Left colon (tissue), 2 donors: ENCODE measurements at places on chromosomes 11 and 22.

DNA sequence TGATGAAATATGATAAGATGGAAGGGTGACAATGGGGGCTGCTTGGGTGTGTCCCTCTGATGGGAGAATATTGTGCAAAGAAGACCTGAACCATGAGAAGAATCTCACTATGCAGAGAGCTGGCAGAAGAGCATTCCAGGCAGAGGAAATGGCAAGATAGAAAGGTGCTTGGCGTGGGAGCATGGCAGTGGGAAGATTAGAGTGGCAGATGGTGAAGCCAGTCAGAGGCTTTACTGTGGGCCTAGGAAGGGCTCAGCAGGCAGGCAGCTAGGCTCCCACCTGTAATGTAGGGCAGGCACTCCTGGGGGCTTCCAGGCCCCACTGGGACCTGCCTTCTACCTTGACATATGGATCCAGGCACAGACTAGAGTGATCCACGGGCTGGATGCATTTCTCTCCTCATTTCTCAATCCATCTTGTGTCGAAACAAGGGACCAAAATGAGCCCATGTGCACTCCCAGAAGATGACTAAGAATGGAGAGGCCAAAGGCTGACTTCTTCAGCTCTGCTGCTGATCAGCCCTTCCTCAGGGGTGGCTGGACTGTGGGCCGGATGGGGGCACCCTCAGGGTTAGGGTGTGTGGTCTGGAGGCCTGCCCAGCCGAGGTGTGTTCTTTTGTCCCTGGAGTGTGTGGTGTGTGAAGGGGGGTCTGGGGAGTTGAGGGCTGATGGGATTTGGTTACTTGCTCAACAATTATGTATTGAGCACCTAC lies 88.3 kb downstream of the TSPAN18 start:
- DNase-seq: no peak

- DNase-seq: no peak
Measured at GRCh38 chr11:112822478-112823274, 138.5 kb upstream of the NCAM1 start.

DNA sequence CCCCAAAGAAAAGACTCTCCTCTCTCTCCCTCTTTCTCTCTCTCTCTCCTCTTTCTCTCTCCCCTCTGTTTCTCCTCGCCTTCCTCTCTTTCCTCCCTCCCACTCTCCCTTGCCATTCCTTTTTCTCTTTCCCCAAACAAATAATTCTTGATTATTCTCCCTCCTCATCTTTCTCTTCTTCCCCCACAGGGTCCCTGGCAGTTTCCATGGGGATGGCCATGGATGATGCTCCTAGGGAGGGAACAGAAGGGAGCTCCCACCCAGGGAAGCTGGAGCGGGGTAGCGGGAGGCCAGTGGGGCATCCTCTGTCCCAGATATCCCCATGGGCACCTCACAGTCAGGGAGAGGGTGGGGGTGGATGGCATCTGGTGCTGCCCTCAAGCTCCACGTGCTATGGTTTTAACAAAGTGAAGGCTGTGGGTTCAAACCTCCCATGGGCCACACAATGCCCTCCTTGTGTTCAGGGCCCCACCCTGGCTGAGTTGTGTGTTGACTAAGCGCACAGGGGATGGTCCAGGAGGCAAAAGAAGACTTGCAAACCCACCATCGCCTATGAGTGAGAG lies 266.4 kb downstream of the BUD13 start:
- DNase-seq: no peak

DNA sequence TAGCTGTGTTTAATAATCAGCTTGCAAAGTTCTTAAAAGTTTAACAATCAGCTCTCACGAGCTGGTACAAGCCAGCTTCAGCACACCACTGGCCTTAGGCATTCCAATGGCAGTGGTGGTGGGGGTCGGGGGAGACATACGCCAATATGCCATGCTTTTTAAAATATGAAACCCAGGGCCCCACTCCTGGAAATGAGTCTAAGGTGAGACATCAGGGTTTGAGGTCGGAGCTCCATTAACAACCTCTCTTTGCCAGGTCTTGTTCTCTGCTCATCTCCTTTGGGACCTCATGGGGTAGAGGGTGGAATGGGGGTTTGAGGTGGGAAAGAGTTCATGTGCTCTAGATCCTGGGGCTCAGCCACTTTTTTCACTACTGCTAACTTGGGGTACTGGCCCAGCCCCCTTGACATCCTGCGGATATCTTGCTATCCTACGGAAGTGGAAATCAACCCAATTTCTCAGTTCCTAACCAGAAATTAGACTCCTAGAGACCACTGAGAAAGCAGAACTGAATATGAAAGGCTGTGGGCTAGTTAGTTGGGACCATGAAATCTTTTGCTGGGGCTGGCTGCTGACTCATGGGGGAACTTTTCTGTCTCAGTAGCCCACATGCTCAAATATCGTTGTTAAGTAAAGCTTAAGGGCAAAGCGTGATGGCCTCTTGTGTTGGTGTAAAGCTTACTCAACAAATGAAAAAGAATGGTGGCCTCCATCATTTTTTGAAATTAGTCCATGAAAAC lies 90.1 kb downstream of the PDHX start:
- DNase-seq: no peak

DNA sequence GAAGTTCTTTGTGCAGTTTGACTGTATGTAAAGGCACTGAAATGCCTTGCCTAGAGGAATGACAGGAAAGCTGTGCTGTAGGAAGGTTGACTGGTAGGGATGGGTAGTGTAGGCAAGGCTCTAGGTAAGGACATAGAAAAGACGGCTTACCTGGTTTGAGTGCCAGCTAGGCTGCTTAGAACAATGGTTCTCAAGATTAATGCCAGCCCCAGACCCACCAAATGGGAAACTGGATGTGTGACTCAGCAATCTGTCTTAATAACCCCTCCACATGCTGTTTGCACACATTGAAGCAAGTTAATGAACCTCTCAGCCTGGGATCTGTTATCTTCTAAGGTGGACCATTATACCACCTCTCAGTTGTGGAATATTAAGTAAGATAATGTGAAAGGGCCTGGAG lies 3.7 kb downstream of the RPS3 start:
- DNase-seq: no peak

DNA sequence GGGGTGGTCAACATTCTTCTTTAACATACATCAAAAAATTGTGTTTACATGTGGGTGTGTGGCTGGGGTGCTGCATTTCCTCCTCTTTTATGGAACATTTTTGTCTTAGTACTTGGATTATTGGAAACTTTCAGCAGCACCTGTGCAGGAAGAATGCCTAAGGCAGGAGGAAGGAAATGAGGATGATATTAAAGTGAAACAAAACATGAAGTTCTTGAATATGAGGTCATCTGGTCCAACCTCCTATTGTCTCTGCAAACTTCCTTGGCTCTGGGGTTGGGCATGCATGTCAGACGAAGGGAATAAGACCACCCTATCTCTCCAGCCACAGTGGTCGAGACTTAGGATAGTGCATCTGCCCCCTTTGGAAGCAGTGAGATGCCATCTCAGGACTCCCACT lies 20.6 kb upstream of the OR9Q1 start:
- no peak for DNase-seq

- no peak for DNase-seq
Measured at GRCh38 chr22:23233752-23234408, 53.6 kb downstream of the BCR start.

GRCh38 chr11:72446929-72447769 lies 12.8 kb upstream of the CLPB start:
- DNase-seq: no peak

DNA sequence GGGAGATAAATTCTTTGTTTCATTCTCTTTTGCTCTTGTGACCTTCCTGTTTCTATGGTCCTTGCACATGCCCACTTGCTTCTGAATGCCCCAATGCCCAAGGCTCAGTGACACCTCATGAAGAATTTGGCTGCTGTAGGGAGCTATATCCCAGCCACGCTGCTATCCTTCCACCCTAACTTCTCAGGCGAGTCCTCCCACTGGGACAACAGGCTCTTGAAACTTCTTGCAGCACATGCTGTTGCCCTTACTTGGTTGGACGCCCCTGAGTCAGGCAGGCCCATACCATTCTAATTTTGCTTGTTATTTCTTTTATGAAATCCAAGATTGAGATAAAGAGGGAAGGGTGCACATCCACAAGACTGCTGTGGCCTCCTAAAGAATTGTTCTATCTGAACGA lies 57.6 kb upstream of the BLID start:
- DNase-seq: no peak

GRCh38 chr11:99371257-99371656 lies 350.5 kb downstream of the CNTN5 start:
- no peak for DNase-seq

DNA sequence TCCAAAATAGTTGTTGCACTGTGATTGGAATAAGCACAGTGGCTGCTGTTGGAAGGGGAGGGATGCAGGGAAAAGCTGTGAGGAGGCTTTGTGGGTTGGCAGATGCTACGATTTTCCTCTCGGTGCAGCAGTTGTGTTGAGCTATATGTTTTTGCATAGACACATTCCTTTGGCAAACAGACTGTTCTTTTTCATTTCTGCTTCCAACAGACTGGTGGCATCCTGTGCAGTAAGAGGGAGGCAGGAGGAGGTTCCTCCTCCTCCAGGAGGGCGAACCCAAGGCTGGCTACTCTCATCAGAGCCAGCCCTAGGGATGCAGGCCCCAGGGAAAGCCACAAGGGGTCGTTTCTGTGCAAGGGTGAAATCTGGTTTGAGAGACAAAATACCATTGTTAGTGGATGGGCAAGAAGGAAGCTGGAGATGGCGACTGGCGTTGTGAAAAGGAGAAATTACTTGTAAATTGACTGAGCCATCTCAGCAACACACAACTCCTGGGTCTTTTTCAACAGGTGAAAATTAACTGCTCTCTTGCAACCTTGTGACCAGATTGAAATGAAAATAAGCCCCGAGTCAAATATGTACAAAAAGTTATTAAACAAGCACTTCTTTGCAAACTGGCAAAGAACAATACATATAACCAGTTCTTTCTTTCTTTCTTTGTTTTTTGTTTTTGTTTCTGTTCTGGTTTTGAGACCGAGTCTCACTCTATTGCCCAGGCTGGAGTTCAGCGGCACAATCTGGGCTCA lies 26.5 kb upstream of the UBASH3B start:
- DNase-seq: no peak

DNA sequence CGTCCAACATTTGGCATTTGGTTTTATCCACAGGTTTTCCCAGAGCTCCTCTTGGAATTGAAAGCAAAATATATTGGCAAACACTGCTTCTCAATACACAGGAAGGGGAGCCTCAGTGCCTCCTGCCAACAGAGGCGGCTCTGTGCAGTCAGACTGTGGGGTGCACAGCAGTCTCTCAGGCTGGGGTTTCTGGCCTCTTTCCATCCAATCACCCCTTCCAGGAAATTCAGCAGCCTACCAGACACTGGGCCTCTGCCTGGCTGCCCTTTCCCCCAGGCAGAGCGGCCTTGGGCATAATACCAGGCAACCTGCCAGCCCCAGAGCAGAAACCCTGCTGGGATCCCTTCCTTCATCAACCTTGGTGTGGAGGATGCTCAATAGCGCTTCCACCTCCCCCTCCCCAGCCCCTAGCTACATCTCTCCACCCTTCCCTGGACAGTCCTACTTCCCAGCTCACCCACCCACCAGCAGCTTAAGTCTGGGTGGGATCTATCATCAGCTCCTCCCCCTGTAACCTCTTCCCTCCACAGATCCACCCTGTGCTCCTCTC lies 17.8 kb upstream of the RAPSN start:
- DNase-seq: peak; percentile 39

DNA sequence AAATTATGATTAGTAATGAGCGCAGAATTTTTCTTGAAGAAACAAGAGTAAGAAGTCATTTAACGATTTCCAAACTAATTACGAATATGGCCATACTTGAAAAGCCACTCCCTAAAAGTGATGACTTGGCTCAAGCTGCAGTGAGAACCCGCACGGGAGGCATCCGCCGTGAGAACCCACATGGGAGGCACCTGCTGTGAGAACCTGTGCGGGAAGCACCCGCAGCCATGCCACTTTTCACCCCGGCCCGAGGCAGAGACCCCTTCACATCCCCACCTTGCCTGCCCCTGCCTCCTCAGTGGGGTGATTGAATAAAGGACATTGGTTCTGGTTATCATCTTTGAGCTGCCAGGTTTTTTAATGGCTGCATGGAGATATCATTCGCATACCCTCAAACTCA lies 89.7 kb downstream of the BRD1 start:
- DNase-seq: no peak

DNA sequence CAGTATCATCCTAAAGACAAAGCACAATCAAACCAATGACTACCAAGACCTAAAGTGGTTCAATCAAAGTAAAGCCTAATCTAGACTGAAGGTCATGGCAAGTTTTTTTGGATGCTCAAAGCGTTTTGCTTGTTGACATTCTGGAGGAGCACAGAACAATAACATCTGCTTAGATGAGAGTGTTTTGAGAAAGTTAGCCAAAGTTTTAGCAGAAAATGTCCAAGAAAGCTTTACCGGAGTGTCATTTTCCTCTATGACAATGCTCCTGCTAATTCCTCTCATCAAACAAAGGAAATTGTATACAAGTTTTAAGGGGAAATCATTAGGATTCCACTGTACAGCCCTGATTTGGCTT lies 256.9 kb upstream of the FAT3 start:
- DNase-seq: no peak

- DNase-seq: no peak
Measured at GRCh38 chr11:119049081-119049480, 7.9 kb downstream of the HYOU1 start.

DNA sequence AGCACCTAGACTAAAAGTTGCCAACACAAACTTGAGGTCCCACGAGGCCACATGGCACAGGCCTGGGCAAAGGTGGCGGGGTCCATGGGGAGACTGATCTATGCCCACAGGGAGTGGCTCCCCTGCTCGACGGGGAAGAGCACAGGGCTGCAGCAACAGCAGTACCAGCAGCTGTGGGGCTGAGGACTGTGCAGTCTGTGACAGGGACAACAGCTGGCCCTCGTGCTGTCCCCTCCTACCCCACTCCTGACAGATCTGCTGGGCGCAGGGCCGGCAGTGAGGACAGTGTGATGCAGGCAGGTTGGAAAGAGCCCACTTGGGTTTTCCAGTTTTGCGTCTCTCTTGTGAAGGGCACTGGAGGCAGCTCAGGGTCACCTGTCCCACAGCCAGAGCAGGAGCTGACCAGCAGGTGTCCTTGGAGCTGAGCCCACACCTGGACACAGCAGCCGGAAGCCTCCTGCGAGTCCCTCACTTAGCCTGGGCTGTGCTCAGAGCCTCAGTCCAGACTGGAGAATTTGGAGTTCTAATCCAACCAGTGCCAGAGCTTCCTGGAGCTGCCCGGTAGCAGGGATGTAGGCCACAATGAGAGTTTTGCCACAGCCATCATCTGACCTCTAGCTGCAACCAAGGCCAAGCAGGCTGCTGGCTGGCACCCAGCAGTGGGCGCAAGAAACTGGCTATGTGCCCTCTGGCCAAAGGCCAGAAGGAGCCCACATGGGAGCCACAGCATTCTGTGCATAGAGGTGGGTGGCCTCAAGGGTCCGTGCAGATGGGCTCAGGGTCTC lies 3.6 kb upstream of the GAS2L1 start:
- peak; percentile 29 for DNase-seq

- peak; percentile 46 for DNase-seq
Measured at GRCh38 chr22:36144886-36145541, 15.5 kb downstream of the APOL3 start.

DNA sequence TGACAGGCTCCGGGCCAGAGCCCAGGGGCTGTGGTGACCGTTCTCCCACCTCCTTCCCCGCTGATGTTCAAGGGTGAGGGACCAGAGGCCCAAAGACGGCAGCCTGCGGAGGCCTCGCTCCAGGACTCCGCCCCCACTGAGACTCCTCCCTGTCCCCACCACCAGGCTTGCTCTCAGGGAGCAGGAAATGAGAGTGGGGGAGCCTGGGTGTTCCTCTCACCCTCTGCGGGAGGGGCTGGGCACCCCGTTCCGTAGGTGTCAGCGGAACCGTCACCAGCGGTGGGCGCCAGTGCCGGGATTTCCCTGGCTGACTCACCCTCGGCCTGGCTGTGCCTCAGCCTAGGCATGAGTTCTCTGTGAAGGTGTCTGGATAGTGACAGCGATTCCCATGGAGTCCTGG lies 15.7 kb downstream of the DAGLA start:
- DNase-seq: peak; percentile 89

- no peak for DNase-seq
Measured at GRCh38 chr11:34653031-34653430, 32.1 kb downstream of the EHF start.
